ENCODE measurements at places on chromosomes 7 and 10. TPM values are rescaled to one million over a fixed set of nuclear protein-coding genes. Genes with fewer than 3 reads are reported as not detected.

DNA sequence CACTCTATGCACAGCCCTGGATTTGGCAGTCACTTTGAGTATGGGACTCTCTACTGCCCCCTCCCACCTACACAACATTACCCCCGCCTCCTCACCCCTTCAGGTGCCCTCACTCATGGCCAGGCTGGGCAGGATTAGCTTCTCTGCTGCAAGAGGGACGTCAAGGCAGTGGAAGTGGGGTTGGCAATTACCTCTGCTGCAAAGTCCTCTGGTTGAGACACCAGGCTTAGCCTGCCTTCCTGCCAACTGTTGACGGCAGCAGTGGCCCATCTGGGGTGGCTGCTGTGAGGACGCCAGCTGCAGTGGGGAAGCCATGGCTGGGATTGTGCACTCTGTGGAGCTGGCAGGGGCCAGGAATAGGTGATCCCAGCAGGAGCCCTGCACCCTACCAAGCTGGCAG lies 26.7 kb downstream of the SVIL start:
- no peak for DNase-seq

AKR1C4 gene
- total RNA-seq = not detected

DNA sequence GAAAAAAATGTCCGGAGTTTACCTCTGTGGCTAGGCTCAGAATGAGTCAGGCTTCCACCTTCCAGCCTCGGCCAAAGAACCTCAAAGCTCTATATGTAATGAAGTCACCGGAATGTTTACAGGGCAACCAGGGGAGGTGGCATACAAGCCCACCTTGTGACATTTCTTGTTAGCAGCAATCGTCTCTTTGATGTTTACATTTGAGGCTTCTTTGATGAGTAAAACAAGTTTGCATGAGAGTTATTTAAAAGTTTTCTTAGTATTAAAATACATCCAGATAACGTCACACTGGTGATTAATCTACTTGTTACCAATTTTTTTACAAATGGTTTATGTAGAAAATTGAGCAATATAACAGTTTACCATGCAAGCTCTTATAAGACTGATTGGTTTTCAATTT lies 133.1 kb upstream of the ADAM12 start:
- DNase-seq = no peak

DNA sequence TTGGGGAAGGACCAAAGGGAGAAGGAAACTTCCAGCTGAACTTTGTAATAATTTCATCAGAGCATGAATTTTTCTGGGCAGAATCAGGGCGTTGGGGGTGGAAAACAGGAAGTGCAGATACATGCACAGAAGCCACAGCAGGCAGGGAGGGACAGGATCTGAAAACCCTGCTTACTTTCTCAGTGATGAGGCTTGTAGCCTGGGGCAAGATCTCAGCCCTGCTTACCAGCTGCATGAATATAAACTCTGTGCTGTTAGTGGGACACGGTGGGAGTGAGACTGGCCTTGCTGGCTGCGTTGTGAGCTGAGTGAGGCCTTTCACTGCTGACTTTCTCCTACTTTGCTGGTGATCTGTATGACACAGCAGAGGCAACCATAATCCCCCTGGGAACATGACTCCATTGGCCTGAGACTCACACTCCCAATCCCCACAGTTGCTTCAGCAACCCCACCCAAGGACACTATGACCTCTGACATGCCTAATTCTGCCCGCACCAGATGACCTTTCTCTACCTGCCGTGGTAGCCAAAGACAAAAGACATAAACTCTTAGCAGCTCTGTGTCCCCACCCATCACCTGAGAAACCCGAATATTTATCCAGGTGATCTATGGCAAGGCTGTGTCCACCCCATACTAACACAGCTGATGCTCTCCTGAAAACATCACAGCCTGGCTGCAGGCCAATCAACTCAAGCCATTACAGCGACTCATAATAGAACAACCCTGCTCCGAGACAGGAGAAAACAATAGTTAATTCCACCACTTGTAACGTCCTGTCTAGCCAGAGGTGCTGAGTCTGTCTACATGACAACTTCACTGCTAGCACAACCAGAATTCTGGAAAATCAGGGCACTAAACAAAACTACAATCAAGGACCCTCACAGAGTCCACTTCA lies 190.7 kb upstream of the CHRM2 start:
- no peak for DNase-seq

UCN3 gene
- total RNA-seq = not detected

DNA sequence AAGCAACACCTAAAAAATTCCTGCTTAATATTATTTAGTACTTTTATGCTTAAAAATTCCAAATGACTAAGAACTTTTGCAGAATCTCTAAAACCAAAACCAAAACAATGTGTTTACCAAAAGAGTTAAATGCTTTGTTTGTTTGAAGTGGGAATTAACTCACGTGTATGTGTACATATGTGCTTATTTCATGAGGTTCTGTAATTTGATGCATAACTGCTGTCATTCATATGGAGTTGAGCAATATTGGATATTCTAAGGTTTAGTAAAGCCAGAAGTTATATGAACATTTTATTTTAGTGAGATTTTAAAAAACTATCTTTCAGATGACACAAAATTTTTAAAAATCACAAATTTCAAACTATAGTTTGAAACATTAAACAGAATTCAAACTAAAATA lies 157.1 kb downstream of the PIP4K2A start:
- DNase-seq = no peak

CALCR gene
- total RNA-seq = not detected

DBF4 gene
- total RNA-seq = 14.5 TPM

- DNase-seq = no peak
Observed at GRCh38 chr7:157503229-157503628, 166.4 kb downstream of the DNAJB6 start.

TRDMT1 gene
- total RNA-seq = 39.3 TPM

DNA sequence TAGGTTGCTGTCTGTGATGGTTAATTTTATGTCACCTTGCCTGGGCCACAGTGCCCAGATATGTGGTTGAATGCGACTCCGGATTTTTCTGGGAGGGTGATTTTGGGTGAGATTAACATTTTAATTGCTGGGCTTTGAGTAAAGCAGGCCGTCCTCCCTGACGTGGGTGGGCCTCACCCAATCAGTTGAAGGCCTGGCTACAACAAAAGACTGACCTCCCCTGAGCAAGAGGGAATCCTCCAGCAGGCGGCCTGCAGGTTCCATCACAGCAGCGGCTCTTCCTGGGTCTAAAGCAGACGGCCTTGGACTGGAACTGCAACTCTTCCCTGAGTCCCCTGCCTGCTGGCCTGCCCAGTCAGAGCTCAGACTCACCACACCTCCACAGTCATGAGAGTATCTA lies 114.2 kb downstream of the SFMBT2 start:
- DNase-seq = no peak

DNA sequence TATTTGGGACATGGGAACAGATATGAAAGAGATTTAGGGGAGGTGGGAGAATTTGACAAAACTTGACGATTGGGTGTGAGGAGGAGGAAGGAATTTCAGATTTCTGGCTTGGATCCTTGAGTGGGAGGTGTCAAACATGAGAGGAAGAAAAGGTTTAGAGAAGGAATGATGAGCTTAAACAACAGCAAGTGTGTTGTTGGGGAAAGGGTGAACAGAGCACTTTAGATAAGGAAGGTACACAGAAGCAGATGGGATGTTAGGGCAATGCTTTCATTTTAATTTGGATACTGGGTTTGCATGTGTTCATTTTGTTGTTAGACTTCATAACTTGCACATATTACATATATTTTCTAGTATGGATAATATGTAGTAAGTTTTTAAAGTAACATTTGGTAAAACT lies 23.2 kb downstream of the REEP3 start:
- DNase-seq = no peak

PRRT4 gene
- total RNA-seq = 2.7 TPM

CALHM3 gene
- total RNA-seq = not detected

- DNase-seq = no peak
Observed at GRCh38 chr10:70926226-70927000, 38.0 kb upstream of the PCBD1 start.

- no peak for DNase-seq
Observed at GRCh38 chr10:127919418-127920271, 12.7 kb downstream of the PTPRE start.

DNA sequence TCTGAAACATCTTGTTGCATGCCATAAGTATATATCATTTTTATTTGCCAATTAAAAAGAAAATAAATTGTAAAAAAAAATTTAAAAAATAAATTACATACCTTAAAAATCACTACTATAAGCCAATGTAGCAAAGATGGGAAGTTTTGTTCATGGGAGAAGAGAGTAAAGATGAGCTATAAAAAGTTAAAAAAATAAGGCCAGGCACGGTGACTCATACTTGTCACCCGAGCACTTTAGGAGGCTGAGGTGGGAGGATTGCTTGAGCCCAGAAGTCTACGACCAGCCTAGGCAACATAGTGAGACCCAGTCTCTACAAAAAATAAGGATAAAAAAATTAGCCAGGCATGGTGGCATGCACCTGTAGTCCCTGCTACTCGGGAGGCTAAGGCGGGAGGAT lies 8.4 kb upstream of the STK32C start:
- no peak for DNase-seq

DNA sequence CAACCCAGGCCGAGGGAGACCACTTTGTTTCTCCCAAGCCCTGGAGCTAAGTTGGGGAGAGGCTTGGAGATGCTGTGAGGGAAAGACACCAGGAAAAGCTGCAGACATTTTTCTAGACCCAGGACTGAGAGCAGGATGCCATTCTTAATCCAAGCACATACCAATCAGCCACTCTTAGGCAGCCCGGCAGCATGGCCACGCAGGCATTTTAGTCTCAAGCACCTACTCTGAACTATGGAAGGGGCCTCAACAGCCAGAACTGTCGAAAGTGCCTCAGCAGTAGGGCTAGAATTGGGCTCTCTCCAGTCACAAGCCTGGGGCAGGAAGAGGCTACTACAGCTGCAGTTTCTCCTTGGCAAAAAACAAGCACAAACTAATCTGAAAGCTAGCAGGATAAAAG lies 57.8 kb downstream of the GCC1 start:
- DNase-seq = no peak

- no peak for DNase-seq
Observed at GRCh38 chr10:110446954-110447608, 50.6 kb upstream of the DUSP5 start.

GRCh38 chr7:68900096-68900495 lies 698.2 kb upstream of the AUTS2 start:
- DNase-seq = no peak

GRCh38 chr10:71366690-71367089 lies 30.0 kb upstream of the CDH23 start:
- no peak for DNase-seq

GRCh38 chr7:17600340-17600752 lies 301.9 kb downstream of the AHR start:
- DNase-seq = no peak

GRCh38 chr10:3486346-3487065 lies 298.5 kb downstream of the KLF6 start:
- DNase-seq = no peak

DNA sequence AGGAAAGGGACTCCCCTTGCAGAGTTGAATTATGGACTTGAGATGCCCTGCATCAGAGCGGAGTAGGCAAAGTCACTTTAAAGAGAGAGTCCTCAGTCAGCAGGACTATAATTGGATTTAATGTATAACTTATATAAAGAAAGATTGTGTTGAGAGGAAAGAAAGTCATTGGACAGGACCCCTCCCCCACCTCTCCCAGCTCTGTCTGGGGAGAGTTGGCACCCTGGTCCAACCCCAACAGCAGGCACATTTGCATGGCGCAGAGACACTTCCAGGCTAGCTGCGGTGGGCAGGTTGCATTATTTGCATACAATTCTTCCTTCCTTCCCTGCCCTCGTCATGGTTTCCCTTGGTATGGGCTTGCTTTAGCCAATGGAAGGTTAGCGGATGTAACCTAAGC lies 46.1 kb upstream of the NPTX2 start:
- DNase-seq = no peak
